ENCODE measurements at places on chromosomes 5 and 9.
A peak's percentile ranks its signal among the peaks of the same experiment; 100 is the strongest.

DNA sequence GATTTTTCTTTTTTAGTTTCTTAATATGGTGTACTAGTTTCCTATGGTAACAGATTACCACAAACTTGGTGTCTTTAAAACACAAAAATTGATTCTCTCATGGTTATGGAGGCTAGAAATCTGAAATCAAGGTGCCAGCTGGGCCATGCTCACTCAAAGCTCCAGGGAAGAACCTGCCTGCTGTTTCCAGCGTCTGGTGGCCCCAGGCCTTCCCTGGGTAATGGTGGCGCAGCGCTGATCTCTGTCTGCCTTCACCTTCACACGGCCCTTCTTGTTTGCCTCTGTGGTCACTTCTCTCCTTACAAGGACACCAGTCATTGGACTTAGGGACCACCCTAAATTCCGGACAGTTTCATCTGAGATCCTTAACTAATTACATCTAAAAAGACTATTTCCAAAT is 70.5 kb upstream of the GFPT2 start:
- no peak for DNase-seq

- DNase-seq: peak; percentile 48
Measured at GRCh38 chr5:90434116-90434714, 24.7 kb upstream of the CETN3 start.

DNA sequence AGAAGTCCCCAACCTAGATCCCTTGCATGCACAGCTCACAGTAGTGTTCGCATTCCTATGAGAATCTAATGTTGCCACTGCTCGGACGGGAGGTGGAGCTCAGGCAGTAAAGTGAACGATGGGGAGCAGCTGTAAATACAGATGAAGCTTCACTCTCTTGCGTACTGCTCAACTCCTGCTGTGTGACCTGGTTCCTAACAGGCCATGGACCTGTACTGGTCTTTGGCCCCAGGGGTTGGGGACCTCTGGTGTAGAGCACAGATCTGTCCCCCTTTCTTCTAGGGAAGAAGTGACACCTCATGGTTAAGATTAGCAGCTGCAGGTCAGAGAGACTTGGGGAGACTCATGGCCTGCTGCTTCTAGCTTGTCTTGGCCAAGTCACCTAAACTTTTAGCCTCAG is 7.1 kb downstream of the ARHGEF28 start:
- DNase-seq: no peak

GRCh38 chr5:53130266-53130665 is 20.7 kb upstream of the MOCS2 start:
- no peak for DNase-seq

DNA sequence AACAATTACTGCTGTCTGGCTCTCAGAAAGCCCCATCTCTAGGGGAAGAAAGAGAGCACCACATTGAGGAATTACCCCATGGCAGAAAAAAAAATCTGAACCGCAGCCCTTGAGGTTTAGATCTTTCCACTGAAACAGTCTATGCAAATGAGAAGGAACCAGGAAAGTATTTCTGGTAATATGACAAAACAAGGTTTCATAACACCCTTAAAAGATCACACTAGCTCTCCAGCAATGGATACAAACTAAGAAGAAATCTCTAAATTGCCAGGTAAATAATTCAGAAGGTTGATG is 427.1 kb downstream of the PRELID2 start:
- no peak for DNase-seq

GRCh38 chr5:143678148-143678905 is 133.6 kb upstream of the HMHB1 start:
- DNase-seq: no peak

DNA sequence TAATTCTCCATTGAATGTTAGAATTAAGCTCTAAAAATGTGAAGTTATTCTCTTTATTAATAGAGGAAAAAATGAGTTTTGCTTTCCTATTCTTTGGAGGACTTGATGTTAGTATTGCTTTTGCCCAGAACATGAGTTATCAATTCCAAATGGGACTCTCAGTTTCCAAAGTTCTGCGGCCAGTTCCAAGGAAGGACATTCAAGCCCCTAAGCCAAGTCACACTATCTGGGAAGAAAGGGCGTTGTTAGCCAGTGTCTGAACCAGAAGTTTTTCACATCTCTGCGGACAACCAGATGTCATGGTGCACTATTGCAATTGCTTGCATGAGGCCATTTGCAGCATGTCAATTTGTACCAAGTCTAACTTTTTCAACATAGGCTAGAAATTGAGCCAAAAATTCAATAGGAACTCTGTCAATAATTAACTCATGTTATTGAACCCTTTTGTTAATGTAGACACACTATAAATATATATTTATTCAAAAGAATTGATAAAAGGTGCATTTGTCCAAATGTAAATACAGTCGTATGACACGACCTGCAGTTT is 183.3 kb upstream of the PIK3R1 start:
- no peak for DNase-seq

- DNase-seq: peak; percentile 21
Measured at GRCh38 chr9:20941174-20941690, 90.2 kb downstream of the HACD4 start.

- DNase-seq: no peak
Measured at GRCh38 chr5:132363431-132364112, 5.9 kb upstream of the SLC22A5 start.

DNA sequence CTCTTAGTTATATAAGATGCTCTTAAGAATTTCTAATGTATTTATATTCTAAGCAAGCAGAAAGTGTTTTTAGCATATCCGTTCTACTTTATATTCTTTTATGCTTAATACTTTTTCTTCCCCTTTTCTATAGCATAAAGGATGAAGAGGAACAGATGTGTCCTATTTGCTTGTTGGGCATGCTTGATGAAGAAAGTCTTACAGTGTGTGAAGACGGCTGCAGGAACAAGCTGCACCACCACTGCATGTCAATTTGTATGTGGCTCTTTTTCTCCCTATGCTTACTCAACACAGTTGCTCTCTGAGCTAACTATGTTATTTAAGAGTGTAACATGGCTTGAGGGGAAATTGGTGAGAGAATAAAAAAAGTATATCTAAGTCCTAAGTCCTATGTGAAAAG is 37.6 kb upstream of the SETD9 start:
- no peak for DNase-seq

DNA sequence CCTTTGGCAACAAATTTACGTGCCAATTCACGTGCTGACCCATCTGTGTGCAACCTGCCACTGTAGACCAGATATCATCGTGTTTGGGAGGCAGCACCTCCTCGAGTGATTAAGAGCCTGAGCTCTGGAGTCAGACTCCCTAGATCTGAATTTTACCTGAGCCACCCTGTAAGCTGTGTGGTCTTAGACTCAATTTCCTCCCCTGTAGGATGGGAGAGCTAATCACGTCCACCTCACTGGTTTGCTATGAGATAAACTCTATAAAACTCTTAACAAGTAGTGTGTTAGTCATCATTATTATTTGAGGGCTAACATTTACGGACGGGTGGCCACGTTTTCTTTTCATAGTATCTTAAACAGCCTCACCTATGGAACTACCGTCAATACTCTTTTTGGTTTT is 220.0 kb upstream of the ADAMTSL1 start:
- DNase-seq: no peak

DNA sequence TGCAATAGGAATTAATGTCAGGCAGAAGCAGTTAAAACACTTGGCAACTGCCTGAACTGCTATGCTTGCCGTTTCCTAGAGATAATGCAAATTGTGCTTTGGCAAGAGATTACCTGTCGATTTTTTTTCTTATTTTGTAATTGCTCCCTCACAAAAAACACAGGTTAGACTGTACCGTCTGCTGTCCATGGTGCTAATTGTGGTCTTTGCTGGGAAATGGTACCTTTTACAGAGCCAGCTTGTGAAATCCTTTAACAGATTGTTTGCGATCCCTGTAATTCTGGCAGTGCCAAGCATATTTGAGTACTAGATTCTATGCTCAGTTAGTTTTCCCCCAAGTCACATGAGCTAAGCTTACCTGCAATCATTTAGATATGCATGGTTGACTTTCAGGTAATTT is 2125.8 kb upstream of the WWC1 start:
- no peak for DNase-seq

GRCh38 chr5:126509339-126509738 is 85.7 kb downstream of the ALDH7A1 start:
- no peak for DNase-seq

DNA sequence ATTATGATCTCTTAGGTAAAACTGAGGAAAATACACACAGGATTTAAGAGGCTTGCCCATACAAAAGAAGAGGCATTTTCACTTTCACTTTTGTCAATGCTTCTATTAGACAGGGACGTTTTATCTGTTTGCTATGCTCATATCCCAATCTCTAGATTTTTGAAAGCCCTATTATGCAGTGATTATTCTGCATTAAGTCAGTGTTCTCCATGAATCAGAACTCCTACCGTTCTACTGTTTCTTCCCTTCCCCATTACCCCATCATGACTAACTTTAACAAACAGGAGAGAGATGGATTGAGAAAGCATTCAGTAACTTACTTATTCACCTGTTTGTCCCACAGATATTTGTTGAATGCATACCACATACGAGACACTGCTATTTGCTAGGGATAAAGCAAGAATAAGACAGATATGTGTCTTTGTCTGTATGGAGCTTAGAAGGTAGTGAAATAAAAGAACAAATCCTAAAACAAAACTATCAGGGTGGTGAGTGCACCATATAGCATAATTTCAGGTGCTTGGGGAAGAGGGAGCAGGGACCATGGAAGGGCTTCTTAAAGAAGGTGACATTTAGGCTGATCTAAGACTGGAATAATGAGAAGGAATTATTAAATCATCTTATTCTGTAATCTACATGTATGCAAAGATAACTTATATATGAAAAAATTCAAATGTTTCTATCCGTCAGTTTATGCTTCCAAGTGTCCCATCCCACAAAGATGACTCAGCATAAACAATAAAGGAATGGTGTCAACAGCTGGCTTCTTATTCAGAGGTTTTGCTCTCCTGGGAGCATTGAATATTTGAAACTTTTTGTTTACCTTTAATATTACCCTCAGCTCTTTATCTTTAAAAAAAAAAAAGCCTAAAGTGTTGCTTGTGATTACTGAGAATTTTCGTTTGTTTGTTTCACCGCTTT is 328.1 kb downstream of the HINT1 start:
- DNase-seq: no peak

- no peak for DNase-seq
Measured at GRCh38 chr9:19441730-19442129, 32.9 kb downstream of the ACER2 start.

DNA sequence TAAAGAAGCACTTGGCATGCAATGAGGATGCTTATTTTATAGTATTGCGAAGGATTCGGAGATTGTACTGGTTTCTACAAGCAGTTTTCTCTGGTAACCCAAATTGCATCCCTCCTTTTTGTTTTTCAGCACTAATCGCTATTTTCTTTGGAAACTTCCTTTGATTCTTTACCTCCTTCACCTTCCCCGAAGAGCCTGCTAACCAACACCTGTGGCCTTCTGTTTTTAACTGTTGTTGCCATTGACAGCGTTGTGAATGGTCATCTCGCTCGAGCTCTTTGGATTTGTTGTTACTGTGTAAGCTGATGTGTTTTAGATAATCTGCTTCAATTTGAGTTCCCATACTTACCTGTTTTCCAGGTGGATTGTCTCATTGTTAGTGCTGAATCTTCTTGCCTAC is 1.1 kb downstream of the CNOT6 start:
- no peak for DNase-seq

DNA sequence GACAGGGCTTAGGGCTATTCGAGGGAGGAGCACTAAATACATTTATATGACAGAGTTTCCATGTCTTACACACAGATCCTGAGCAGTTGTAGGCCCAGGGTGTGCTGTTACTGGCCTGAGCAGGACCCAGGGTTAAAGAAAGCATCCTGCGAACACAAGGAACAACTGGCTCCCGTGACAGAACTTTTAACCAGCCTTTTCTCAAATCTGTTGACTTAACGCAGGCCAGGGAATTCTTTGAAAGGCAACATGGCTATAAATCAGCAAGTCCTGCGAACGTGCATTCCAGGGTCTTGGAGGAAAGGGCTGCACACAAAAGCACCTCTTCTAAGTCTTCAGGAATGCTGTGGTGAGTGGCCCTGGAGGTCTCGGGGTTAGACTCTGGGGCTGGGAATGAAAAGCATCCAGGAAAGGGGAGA is 45.2 kb upstream of the ANKRD55 start:
- no peak for DNase-seq

DNA sequence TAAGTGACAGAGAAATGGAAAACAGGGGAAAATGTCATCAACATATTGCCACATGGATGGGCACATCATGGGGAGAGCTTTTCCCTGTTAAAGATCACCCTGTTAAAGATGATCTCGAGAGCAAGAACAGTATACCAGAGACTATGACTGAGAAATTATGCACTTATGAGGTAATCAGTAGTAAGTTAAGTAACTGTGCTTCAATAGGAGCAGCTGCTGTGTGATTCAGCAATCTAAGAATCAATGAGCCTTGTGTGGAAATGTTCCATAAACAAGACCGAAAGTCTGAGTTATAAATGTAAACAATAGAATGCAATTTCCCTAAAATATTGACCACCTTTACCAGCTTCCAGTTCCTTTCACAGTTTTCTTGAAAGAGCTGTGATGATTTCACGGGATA is 582.3 kb downstream of the CAAP1 start:
- no peak for DNase-seq

- DNase-seq: peak; percentile 2
Measured at GRCh38 chr5:115068239-115069086, 101.2 kb downstream of the TRIM36 start.

DNA sequence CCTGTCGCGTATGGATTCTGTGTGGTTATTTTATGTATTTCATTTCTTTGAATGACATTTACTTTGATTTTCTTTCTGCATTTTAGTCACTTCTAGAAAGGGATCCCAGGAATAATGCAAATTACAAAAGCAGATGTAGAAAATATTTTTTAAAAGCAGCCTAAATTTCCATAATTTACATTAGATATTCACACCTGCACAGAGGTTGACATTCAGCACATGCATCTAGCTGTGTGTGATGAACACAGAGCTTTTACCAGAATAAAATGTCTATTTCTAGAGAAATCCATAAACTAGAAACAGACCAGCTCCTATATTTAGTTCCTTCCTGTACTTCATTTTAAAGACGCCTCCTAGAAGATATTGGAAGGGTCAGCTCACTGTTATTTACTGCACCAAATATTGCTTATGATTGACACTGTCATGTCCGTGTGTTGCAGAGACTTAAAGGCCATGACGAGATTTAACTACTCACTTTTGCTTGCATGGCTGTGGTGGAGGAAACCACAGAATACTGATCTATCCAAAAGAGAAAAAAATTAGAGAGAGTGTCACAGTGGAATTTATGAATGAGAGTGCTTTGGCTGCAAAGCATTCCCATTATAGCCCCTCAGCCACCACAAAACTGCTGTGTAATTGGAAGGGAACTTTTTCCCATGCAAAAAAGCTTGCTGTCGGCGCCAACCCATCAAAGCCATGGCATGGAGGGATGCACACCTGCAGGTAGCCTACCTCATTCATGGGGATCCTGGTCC is 58.1 kb downstream of the EBF1 start:
- DNase-seq: no peak

DNA sequence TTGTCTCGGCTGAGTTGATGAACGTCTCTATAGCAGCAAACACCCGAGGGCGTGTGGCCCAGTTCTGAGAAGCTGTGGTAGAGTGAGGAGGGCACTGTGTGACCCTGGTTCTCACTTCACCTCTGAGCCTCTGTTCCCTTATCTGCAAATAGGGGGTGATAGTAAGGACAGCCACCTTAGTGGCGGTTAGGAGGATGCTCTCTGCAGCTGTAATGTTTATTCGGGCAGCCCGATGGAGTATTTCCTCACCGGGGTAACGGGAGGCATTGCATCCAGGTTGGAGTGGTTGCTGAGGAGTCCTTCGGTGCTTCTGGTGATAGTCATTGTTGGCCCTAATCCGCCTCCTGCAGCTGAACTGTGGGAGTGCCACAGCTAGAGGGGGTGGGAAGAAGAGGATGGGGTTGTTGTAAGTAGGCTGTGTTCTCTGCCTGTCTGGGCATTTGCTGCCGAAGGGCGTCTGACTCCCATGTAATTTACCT is 13.9 kb downstream of the PRRC2B start:
- no peak for DNase-seq

Data from stimulated activated CD4-positive, alpha-beta T cell treated with anti-CD3 and anti-CD28 coated beads, Interleukin-4, amount 100 ng/mL, for 1 hour (primary cell).